WTC11 (cell line): ENCODE measurements at places on chromosomes 5 and 9.

DNA sequence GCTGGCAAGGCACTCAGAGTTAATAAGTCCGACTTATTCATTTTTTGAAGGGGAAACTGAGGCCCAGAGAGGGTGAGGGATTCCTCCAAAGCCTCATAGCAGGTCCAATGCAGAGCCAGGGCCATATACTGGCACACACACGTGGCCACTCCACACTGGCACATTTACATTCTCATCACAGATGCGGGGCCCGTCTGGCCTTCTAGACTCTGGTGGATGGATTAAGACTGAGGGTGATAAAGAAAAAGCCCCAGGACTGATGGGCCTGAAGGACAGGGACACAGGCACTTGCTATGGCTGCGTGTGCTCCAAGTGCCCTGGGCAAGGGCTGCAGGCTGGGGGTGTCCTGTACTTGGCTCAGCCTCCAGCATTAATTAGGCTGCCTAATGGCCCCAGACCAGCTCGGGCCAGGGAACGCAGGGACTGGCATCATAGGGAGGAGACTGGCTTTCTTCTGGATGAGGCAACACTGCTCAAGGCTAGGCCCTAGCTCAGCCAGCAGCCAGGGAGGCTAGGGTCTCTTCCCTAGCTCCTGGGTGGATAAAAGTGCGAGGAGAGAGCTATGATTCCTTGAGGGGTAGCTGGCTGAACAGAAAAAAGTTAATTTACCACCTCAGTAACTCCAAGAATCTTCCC is 28.5 kb upstream of the CSF1R start:
- DNase-seq = no peak

GRCh38 chr9:89519366-89519805 is 21.5 kb upstream of the SEMA4D start:
- DNase-seq = no peak

DNA sequence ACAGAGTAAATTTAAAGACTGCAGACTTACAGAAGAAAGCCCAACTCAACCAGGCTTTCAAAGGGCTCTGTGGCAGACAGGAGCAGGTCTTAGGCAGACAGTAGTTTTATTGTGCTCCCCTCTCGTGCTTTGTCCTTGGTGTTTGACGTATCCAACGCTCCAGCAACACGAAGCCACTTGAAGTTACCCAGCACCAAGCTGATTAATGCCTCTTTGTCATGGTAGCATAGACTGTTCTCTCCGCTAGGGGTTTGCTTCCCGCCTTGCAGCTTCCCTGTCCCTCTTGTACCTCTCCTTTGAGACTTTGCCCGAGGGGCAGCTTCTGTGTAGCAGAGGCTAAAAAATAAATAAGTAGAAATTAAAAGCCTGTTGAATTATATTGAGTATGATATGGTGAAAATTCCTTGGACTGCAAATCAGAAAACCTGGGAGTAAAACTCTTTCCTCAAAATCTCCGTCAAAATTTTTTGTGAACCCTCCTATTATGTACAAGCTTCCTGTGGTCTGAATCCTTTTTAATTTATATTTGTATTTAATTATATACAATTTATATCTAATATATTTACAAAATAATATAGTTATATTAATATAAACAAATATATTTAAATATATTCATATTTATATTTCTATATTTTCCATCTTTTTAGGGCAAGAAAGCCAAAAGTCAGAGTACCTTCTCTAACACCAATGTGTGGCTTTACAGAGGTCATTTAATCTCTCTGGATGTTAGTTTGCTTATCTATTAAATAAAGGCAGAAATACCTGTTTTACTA is 405.4 kb downstream of the DMAC1 start:
- DNase-seq = peak; percentile 18

GRCh38 chr5:173327948-173328843 is at the start of gene STC2:
Gene STC2, minus strand, starts transcription at chr5:173328414. Its CDS starts 221 bp downstream, at chr5:173328193.
- peak; percentile 97 for DNase-seq

DNA sequence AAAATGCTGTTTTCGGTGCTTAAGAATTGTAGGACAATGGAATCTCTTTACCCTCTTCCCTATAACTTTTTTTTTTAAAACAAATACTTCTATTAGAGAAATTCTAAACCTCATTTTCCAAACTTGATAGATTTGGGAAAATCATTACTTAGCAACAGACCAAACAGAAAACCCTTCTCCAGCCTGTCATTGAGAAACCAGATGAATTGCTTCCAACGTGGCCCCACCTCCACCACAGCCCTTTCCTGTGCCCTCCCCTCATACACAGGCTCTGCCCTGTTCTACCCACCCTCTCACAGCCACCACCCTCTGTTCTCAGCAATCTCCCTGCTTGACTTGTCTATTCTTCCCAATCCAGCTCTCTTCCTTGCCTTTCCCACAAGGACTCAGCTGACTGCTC is 221.2 kb downstream of the DMRT2 start:
- no peak for DNase-seq

DNA sequence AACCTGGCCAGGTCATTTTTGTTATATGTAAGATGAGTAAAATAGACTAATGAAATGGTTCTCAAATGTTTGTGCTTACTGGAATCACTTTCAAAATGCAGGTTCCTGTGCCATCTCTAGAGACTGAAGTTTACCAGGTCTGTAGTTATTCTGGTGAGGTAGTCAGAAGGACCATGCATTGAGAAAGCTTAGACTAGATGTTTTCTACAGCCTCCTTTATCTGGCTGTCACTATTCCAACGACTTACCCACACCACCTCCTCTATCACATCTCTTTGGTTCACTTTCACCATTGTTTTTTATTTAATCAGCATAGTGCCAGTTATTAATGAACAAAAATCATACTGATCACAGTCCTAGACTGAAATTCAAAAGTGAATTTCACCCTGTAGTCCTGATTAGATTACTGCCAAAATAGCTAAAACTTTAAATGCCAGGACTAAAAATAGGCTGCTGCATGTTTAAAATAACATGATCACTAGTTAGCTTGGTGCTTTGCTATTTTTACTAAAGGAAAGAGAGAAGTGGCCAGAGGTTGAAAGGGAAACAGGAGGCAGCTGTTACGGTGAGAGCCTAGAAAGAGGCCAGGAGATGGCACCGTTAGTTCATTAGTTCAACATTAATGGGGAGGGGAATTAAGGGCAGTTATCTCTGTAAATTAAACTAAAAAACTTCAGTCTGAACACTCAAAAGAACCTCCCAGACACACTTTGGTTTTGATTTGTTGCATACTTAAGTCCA is 13.9 kb upstream of the FNIP1 start:
- DNase-seq = peak; percentile 15

- peak; percentile 76 for DNase-seq
These were observed 773 bp downstream of the SQSTM1 start for GRCh38 chr5:179821298-179822058.

GRCh38 chr9:101585740-101586139 is 9.0 kb downstream of the PPP3R2 start:
- DNase-seq = no peak

- DNase-seq = no peak
These were observed 1.5 kb downstream of the CDC42SE2 start for GRCh38 chr5:131265311-131265803.

DNA sequence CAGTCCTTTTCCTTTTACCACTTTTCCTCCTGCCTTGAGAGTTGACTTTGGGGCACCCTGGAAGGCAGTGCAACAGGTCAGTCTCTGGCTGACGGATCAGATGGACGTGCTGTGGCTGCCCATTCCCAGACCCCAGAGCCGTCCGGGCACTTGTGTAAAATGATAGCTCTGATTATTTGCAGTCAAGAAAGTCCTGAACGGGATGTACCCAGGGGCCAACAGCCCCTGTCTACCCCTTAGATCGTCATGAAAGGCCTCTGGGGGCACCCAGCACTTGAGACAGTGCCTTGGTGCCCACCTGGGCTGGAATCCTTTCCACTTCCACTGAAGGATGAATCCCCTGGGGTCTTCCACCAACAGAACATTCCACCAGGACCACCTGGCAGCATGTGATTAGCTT is 17.7 kb upstream of the ANGPTL2 start:
- no peak for DNase-seq

- no peak for DNase-seq
These were observed 196.5 kb downstream of the MED10 start for GRCh38 chr5:6181871-6182270.

GRCh38 chr9:136799854-136800657 is 3.9 kb downstream of the CCDC183 start:
- DNase-seq = peak; percentile 92

DNA sequence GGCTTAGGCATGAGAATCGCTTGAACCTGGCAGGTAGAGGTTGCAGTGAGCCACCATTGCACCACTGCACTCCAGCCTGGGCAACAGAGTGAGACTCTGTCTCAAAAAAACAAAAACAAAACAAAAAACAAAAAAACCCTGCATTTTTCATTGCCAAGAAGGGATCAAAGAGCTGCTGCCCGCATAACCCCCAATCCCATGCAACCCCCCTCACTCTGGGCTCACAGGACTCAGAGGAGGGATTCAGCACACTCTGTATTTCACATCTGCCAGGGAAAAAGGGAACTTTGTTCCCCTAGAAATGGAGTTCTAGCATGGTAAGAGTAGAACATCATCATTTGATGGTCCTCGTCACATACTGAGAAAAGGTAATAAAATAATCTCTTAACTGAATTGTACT is 153.9 kb upstream of the GNA14 start:
- DNase-seq = no peak

GRCh38 chr5:181263633-181264032 is 2.7 kb upstream of the TRIM52 start:
- no peak for DNase-seq

GRCh38 chr5:82163452-82164175 is 114.5 kb downstream of the RPS23 start:
- DNase-seq = no peak

- DNase-seq = no peak
These were observed 335.8 kb downstream of the GADD45G start for GRCh38 chr9:89940625-89941024.

DNA sequence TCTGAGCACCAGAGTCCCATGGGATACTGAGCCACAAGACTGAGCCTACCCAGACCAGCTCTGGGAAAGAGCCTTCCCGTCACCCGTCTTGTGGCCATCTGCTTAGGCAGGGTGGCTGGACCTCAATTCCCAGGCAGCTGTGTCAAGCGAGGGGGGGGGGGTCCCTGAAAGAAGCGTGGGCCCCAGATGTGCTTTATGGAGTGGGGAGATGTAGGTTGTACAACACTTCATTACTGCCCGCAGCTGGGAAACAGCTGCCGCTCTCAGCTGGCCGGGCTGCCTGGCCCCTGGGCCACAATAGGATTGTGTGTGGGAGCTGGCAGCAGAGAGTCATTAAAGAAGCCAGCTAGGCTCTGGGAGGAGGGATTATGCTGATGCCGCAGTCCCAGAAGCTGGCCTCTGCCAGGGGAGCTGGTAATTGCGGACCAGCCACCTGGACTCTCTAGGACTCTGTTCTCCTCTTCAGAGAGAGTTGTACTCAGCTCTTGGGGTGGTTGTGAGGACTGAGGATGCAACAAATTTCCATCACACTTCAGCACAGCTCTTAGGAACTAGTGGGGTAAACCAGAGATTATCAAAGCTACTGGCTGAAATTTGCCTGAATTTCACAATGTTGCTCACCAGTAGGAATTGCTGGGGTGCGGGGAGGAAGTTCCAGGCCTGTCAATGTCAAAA is 145.4 kb downstream of the GADD45G start:
- DNase-seq = no peak

- DNase-seq = no peak
These were observed 52.9 kb downstream of the CETN3 start for GRCh38 chr5:90356622-90357021.
